ENCODE measurements at places on chromosomes 1 and 21.

DNA sequence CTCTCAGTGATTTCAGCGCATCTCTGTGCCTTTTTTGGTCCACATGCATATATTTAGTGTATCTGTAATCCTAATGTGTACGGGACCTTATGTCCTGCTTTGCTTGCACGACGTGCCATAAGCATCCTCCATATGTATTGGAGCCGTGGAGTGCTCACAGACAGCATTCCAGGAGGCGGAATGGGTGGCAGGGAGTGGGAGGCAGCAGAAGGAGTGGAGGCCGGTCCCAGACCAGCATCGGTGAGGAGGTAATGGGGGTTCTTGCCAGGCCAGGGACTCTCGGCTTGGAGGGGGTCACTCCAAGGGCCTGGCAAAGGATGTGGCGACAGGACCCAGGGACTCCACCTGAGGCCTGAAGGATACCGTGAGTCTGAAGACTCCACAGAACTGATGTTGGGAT is 185.0 kb downstream of the CAMTA1 start:
- DNase-seq, result no peak

- no peak for DNase-seq
Measured at GRCh38 chr1:167837326-167837725, 76.6 kb downstream of the ADCY10 start.

- no peak for DNase-seq
Measured at GRCh38 chr1:117499071-117499470, 106.8 kb upstream of the TENT5C start.

- DNase-seq, result no peak
Measured at GRCh38 chr1:151402764-151403163, 3.4 kb downstream of the PSMB4 start.

DNA sequence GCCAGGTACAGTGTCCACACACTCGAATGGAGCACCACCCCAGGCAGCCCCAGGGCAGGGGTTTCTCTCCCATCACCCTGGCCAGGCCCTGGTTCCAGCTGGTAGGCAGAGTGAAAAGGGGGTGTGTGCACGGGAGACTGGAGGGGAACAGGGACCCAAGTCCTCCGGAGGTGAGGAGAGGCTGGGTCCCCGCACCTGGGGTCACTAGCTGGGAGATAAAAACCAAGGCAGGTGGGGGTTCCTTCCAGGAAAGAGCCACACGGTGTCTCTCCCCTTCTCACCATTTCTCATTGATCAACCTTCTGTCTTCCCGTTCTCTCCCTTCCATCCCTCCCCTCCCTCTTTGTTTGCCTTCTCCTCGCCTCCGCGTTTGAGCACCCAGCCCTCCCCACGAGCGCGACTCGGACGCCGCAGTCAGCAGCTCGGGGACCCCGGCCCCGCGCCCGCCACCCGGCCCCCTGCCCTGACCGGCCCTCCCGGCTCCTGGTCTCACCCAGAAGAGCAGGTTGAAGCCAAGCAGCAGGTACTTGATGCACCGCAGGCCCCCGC is 358 bp downstream of the TSPAN2 start:
- DNase-seq, result no peak

DNA sequence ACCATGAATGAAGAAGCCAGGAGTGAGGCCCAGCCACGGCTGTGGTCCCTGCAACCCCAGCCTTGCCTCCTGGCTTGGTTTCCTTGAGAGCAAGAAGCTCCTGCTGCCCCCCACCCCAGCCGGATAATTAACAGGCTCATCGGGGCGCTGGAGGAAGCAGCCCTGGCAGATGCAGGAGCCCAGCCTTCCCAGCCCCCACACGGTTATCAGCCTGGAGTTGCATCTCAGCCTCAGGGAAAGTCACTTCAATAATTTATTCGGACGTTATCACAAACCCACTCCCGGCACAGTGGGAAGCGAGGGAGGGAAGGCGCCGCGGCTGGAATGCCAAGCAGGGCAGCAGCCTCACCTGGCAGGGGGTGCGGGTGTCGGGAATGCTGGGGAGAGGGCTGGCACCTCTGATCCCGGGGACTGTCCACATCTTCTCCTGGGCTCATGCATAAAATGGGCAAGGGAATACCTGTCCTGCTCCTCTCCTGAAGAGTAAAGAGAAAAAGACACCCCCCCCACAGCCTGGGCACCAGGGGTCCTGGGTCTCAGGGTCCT is 43.3 kb upstream of the LRP8 start:
- DNase-seq, result no peak

DNA sequence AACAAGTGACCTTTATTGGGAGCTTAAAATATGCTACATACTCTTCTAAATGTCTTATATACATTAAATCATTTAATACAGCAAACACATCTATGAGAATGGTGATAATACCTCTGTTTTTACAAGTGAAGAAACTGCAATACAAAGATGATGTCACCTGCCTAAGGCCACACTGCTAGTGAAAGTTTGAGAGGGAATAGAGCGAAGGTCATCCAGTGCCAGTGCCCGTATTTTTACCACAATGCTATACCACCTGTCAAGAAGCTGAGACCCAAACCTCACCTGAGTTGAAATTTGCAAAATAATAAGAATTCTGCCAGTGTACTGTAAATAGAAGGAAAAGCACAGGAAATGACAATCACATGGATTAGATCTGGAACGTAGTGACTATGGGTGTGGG is 200.4 kb upstream of the TMPRSS15 start:
- DNase-seq, result no peak

DNA sequence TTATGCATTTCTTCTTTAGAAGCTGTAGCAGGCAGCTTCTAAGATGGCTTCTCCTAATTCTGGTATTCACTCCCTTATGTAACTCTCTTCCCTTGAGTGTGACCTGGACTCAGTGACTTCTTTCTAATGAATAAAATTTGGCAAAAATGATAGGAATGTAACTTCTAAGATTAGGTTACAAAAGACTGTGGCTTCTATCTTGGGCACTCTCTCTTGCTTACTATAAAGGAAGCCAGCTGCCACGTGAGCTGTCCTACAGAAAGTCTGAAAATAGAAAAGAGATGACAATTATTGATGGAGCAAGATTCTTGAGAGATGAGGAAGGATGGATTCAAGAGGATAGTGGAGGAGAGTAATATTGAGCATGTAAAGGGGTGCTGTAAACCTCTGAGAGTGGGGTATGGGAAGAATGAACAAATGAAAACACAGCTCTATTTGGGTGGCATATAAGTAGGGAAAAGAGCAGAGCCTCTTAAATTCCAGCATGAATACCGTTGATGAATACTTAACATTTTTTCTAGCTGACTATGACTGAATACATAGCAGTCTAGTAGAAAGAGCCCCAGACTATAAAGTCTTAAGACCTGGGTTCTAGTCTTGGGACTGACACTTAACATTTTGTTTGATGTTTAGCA is 5.5 kb downstream of the TSEN15 start:
- peak; percentile 92 for DNase-seq

GRCh38 chr21:43716376-43717165 is 2.4 kb upstream of the PDXK start:
- DNase-seq, result no peak

DNA sequence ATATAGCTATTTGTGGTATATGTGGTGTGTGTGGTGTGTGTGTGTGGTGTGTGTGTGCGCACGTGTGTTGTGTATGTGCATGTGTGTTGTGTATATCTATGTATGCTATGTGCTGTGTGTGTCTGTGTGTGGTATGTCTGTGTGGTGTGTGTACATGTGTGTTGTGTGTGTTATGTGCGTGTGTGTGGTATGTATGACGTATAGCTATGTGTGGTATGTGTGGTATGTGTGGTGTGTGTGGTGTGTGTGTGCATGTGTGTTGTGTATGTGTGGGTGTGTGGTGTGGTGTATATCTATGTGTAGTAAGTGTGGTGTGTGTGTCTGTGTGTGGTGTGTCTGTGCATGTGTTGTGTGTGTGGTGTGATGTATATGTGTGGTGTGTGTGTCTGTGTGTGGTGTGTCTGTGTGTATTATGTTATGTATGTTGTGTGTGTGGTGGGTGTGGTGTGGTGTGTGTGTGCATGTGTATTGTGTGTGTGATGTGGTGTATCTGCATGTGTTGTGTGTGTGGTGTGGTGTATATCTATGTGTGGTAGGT is 59.8 kb downstream of the EDN2 start:
- DNase-seq, result no peak

DNA sequence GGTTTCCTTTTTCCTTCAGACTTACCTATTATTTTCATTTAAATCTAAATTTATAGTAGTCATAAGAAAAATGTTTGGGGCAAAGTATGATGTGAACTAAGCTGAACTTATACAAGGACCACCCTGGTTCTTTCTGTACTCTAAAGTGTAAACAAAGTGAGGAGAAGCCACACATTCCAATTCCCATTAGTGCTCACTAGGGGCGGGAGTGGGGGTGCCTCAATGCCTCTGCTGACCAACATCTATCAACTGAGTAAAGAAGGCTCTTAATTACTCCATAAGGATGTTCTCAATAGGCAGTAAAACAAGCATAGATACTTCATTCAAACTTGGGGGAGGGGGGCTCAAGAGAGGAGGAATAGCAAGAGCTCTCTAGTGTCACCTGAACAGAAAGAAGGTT is 151.7 kb downstream of the CDC42BPA start:
- DNase-seq, result no peak

- DNase-seq, result peak; percentile 43
Measured at GRCh38 chr1:114585231-114585630, 3.8 kb upstream of the BCAS2 start.

Data from fibroblast of the aortic adventitia (primary cell).